ENCODE measurements at places on chromosomes 6 and 20.

DNA sequence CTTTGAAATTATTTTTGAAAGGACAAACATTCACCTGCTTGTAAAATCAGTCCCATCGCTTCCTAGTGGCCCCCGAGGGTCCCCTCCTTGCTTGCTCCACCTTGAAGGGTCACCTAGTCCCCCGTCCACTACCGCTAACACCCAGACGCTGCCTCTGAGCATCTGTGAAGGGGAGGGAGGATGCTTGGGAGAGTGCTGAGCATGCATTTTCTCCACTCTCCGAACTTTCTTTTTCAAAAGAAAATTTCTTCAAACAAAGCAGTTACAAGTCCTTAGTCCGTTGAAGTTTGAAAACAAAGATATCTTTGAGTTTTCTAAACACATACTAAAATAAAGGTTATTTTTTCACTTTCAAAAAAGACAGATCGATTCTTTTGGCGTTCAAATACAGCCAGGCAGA is 224.3 kb upstream of the ARID1B start:
- DNase-seq, result no peak

DNA sequence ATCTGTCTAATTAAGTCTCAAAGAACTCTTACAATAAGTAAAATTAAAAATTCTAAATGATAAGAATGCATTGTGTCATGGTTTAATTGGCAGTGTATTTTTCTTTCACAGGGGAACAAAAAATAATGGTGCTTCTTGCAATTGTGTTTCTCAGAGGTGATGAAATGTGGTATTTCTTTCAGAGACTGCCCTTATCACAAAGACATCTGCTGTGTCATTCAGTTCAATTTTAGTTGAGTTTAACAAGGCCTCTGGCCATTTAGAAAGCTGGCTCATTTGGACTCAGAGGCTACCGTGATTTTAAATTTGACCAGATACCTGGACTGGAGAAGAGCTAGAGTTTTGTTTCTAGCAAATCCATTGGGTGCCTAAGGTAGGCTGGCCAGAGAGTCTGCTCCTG is 23.6 kb upstream of the ZNF831 start:
- no peak for DNase-seq

DNA sequence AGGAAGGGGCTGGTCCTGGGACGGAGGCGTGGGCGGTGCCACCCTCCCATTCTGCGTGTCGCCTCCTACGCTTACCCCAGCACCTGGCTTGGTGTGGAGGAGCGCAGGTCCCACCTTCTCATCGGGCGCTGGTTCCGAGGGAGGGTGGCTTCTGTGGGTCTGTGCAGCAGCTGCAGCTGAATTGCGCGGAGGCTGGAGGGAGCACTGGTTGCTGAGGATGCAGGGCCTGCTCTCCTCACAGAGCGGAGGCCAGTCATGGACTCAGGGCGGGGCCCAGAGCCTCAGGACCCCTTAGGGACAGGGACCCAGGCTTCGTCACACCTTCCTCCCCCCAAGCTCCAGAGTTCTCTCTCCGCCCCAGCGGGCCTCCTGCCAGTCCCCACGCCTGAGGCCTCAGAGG is 127.8 kb upstream of the MAP3K4 start:
- DNase-seq, result no peak

GRCh38 chr20:8039042-8039441 is 19.5 kb upstream of the TMX4 start:
- no peak for DNase-seq

DNA sequence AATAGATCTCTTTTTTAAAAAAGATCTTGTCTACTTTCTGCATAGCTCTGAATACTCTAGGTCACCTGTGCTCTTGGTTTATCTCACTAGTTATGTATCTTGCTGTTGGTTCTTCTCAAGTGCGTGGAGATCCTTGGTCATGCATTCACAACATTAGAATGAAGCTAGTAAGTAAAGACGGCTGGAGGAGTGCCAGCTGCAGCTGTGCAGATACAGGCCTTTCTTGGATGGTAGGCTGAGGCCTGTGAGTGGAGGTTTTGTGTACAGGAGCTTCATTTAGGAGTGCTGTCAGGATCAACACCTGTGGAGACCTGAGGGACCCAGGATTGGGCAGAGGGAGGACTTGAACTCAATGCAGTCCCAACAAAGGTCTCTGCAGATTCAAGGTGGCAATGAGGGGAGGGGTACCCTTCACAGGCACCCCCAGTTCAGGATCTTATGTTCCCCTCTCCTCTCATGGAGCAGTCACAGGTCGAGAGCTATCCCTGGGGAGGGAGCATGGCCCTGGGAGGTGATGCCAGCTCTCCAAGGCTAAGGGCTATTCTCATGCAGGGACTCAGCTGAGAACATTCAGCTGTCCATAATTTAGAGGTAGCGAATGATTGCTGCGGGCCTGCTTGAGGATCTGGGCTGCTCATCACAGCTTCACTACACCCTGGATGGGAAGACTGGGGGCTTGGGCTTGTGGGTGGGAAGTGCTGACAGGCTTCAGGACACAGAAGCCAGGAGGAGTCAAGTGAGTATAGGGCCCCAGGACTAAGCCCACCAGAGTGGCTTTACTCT is 98.9 kb upstream of the ENPP5 start:
- no peak for DNase-seq

GRCh38 chr6:157060440-157060952 is 262.8 kb downstream of the TMEM242 start:
- DNase-seq, result no peak

DNA sequence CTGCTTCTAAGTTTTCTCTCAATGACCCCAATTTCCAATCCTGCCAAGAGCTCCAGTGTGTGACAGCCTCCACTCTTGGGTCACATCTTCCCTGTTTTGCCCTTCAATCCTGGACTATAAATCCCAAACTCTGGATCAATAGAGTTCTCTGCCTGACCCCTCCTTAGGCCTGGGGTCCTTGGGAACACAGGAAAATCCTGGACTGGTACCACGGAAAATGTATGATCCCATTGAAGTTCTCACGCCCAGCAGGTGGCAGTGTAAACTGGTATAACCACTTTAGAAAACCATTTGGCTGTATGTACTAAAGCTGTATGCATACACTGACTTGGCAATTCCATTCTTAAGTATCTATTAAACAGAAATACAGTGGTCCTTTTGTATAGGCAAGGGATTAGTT is 98.0 kb downstream of the SNAP25 start:
- DNase-seq, result no peak

DNA sequence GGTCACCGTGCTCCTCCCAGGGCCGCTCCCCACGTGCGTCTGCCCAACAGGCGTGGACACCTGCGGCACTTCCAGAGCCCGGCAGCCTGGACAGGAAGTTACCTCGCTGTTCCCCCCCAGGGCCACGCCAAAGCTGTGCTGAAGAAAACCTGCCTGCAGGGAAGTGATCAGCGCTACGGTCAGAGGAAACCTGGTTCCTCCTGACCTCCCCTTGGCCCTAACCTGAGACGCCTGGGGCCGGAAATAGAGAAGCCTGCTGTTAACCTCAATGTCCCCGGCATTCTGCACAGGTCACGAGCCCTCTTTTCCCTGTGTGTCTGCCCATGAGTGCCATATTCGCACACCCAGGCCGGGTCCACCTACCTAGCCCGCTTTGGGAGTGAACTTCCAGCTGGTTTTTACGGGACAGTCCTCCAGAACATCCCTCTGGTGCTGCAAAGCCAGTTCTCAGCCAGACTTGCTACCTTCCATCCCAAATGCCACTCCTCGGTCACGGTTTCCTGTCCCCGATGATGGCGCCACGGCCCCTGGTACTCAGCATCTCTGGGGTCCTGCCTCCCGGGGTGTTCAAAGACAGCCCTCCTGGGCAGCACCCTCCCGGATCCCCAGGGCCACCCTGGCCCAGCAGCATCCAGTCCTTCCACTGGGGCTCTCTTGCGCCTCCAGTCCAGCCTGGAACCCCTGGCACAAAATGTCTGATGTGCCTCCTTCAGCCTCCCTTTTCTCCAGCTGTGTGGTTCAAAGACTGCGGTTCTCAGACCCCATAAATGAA is 12.0 kb upstream of the IRF4 start:
- no peak for DNase-seq

DNA sequence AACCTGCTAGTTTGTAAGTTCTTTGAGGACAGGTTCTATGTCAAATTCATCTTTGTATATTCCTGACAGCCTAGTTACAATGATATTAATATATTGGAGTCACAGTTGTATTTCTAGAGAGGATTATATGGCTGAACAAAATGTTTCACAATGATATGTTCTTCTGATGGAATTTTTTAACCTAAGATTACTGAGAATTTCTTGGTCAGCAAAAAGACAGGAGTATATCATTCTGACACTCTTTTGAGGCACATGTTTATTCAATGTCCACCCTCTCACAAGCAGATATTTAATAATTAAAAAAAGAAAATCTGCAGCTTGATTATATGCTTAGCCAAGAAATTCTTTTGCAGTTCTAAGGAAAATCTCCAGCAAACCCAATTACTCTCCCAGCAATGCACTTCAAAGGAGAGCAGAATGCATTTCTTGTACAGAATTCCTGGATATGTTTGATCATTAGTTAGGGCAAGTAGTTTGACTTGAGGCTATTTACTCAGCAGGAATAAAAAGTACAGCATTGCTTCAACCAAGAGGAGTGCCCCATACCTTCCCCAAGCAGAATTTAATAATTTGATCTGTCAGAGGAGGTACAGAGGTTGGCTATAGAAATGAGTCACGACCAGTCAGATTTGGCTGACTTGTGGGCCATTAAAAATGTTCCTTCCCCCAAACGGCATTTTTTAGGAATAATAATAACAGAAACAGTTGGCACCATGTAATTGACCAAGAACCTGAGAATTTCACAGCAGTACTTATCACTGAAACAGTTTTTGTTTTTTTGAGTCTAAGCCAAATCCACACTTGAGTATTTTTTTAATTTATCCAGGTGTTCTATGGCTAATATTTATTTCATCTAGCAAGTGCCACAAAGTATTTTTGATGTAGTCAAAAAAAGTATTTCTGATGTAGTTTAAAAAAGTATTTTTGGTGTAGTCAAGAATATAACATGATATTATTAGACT is 508.1 kb upstream of the FLRT3 start:
- DNase-seq, result no peak

- no peak for DNase-seq
Measured at GRCh38 chr6:25177500-25178028, 101.6 kb upstream of the CARMIL1 start.

DNA sequence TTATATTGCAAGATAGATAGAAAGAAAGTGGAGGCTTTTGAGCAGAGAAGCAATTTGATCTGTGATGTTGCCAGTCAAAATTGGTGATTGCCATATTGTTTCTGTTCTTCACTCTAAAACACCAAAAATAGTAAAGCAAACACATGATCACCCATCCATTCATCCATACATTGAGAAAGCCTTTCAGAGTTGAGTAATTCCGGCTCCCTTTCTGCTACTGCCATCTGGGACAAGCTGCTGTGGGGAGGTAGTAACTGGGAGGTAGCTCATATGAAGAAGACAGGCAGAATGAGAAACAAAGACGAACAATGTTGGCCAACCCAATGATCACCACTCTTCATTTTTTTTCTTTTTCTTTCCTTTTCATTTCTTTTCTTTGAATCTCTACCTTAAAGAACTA is 51.1 kb upstream of the HBS1L start:
- DNase-seq, result no peak

GRCh38 chr6:12815884-12816600 is 99.5 kb downstream of the PHACTR1 start:
- no peak for DNase-seq

DNA sequence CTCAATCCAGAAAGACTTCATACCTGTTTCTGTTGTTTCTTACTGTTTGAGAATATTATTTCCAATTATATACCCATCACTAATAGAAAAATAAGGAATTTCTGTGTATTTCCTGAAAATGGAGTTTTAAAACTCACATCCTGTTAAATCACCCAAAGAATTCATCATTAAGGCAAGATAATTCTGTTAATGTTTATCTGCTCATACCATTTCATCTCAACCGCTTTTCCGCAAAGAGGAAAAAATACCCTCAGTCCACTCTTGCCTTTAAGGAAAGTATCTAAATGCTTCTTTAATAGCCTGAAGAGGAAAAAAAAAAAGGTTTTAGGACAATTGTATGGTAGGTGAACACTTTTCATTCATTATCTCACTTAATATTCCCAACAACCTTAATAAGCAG is 7.3 kb downstream of the TPMT start:
- DNase-seq, result no peak

GRCh38 chr6:108492131-108492766 is 68.5 kb upstream of the FOXO3 start:
- peak; percentile 37 for DNase-seq

GRCh38 chr20:21397341-21398108 is at the start of gene NKX2-4:
Gene NKX2-4 (minus strand): TSS chr20:21397526. CDS start chr20:21397399, 127 bp downstream.
- DNase-seq, result no peak

DNA sequence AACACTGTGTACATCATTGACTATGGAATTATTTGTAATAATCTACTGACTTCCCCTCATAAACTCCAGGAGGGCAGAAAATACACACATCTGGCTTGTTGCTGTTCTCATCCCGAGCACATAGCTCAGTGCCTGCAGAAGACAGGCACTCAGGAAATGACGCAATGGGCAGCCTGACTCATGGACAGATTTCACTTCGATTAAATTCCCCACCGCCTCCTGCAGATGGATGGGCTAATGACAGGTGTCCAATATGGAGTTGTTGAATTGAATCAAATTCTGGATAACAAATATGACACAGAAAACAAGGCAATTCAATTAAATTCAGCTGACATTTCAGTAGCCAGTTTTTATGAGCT is 9.1 kb downstream of the ANKRD60 start:
- DNase-seq, result peak; percentile 40

DNA sequence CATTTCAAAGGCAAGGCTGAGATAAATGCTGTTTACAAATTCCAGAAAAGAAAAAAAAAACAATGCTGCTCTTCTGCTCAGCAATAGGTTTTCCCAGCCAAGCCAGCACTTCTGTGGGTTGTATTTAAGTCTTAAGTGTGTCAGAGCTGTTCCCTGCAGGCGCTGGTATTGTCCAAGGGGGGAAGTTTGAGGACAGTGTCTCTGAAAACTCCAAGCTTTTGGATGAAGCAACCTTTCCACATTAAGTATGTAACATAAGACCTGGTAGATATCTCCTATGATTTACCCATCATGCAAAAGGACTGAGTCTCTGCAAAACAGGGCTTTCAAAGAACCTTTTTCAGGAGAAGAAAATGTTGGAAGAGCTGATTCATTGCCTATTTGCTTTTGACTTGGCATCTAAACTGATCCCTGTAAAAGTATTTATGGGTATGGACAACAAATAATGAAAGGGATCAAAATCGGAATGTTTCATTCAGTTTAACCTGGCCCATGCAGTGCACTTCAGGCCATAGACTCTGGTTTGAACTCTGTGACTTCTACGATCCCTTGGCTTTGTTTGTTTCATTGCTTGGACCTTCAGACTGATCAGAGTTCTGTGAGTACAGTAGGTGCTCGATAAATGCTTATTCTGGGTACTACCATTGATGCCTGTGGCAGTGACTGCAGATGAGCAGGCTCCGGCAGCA is 16.1 kb upstream of the PLG start:
- DNase-seq, result no peak

- DNase-seq, result no peak
Measured at GRCh38 chr20:7937328-7937727, 2.9 kb downstream of the HAO1 start.

DNA sequence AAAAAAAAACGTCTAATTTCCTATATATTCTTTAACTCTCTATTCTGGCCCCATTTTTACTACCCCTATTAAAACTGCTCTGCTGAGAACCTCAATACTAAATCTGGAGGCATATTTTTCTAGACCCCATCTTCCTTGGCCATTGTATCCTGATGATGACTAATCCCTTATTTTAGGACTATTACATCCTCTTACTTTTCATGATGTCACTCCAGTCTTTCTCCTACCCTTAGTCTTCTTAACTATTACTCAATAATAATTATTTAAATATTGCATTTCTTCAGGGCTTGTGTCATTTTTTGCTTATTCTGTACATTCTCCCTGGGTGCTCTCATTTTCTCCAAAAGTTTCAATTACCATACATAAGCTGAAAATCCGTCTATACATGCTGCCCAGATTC is 6.4 kb downstream of the FBXO30 start:
- DNase-seq, result peak; percentile 23

Data from suppressor macrophage treated with lipopolysaccharide for 4 hours (primary cell).